ENCODE measurements at places on chromosomes 12 and 14.

- DNase-seq, result no peak
Observed at GRCh38 chr12:38732761-38733160, 172.6 kb downstream of the CPNE8 start.

DNA sequence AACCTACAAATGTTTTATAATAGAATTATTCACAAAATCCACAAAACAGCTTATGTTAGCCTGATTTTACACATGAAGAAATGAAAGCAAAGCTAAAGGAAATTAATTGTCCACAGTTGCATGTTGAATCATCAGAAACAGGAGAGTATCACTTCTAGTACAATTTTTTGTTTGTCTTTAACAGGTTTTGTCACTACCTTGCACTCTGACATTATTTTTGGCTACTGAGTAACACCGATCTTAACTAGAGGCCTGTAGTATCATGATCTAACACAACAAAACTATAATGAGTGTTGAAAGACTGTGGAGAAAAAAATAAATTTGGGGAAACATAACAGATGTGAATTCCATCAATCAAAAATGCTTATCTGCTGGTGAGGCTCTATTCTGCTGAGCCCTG, 60.1 kb downstream of the TAOK3 start:
- no peak for DNase-seq

GRCh38 chr12:108967869-108968540, 52.9 kb downstream of the SVOP start:
- DNase-seq, result no peak

GRCh38 chr14:57865066-57865402, 858 bp downstream of the SLC35F4 start:
- DNase-seq, result no peak

DNA sequence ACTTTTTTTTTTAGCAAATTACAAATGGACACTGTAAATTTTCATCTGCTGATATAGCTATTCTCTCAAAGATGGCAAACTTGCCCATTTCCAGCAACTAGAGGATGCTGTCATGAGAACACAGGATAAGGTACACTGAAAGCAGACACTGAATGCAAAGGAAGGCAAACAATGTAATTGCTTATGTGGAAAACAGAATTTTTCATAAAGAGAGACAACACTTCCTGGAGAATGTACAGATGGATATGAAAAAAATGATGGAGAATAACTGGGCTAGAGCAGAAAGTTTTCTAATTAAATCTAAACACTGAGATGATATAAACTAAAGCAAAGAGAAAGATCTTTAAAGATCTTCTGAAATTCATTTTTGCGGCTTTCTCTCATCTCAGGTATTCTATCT, 581 bp downstream of the CD69 start:
- DNase-seq, result no peak

DNA sequence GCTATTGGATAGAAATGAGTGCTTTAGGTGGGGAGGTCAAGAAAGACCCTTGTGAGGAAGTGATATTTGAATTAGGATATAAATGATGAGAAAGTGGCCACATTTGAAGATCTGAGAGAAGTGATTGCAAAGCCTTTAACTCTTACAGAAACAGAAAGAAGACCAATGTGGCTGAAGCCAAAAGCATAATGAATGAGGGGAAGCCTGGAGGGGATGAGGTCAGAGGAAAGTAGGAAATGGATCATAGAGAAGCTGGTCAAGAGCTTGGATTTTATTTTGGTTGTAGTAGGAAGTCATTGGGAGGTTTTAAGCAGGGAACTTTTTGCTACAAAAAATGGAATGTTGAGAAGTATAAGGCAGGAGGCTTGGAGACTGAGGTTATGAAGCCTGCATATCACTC, 3.5 kb upstream of the GYS2 start:
- no peak for DNase-seq

DNA sequence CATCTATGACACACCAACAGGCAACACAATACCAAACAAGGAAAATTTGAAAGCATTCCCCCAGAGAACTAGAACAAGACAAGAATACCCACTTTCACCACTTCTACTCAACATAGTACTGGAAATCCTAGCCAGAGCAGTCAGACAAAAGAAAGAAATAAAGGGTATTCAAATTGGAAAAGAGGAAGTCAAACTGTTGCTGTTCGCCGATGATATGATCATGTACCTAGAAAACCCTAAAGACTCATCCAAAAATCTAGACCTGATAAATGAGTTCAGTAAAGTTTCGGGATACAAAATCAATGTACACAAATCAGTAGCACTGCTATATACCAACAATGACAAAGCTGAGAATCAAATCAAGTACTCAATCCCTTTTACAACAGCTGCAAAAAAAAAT, 8.1 kb upstream of the ATL1 start:
- no peak for DNase-seq

DNA sequence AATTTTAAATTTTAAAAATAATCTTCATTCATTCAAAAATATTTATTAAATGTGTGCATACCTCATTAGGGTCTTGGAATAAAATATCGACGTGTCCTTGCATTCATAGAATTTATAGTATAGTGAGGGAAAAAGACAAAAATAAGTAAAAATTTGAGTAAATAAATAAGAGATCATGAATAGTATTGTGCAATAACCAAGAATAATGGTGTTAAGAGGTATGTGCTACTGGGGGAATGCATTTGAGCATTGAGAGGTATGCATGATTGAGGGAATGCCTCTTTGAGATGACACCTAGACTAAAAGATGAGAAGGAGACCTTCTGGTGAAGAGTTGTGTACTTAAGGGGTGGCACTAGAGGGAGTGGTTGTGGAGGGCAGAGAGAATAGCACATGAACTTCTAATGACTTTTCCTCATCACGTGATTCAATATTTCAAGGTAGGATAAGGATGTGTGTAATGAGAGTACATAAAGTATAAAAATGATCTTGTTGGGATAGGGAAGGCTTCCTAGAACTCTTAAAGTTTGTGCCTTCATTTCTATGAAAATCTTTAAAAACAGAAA, 18.8 kb upstream of the CATSPERB start:
- DNase-seq, result no peak

- no peak for DNase-seq
Observed at GRCh38 chr12:120231316-120232011, 30.6 kb upstream of the RPLP0 start.

- DNase-seq, result no peak
Observed at GRCh38 chr14:74505831-74506230, 12.3 kb downstream of the ISCA2 start.

DNA sequence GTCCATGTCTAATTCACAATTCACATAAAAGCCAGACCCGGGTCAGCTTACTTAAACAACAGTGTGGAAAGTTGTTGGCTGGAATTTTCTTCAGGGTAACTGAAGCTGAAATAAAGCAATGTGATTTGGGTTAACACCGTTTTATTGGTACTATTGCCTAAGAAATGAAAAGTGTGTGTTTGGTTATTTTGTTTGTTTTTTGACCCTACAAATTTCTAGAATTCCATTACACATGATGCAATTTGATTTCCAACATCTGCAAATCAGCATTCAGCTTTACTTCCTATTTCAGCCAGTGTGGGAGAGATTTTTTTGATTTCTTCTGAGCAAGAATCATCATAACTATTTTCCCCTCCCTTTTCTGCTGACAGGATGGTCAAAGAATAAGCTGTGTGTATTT, 45.7 kb upstream of the CLMN start:
- DNase-seq, result no peak

- no peak for DNase-seq
Observed at GRCh38 chr14:92797935-92798653, 4.0 kb downstream of the GOLGA5 start.

- DNase-seq, result no peak
Observed at GRCh38 chr12:52566847-52567291, 6.8 kb downstream of the KRT74 start.

GRCh38 chr14:61285364-61285763, 4.2 kb upstream of the TMEM30B start:
- DNase-seq, result no peak

DNA sequence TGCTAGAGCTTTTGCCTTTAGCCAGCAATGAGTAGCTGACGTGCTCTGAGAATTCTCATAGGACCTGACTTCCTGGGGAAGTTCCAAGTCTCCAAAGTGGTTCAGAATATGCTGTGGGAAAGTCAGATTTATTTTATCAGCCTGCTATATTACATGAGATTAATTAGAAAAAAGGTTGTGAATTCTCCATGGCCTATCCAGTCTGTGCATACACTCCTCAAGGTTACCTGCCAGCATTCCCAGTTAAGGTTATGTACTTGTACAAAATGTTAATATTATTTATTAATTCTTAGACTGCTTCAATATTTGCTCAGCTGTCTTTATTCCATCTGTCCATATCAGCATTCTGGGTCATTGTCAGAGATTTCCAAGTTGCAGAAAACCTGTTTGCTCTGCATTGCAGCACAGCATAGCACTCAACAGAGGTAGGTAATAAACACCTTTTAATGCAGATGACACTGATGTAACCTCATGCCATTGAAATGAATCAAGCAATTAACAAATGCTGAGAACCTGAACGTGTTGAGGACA, 2.7 kb upstream of the SEL1L start:
- DNase-seq, result no peak

GRCh38 chr12:45503899-45504298, 225.6 kb upstream of the ARID2 start:
- no peak for DNase-seq

- no peak for DNase-seq
Observed at GRCh38 chr12:121465921-121466793, 66.2 kb downstream of the RNF34 start.

GRCh38 chr12:13368971-13369370, 172.4 kb downstream of the EMP1 start:
- no peak for DNase-seq

GRCh38 chr14:62645649-62646048, 399.6 kb downstream of the KCNH5 start:
- DNase-seq, result no peak

DNA sequence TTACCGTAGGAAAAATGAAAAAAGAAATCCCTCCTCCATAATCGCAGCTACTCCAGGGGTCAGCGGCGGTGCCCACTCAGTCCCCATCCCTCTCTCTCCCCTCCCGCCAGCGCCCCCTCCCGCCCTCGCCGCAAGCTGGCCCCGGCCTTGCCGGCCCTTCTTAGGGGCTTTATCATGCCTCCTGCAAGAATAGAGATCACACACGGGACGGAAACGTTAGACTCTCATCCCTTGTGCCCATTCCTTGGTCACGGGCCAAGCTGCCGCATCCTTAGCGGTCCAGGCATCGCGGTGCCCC, 692 bp upstream of the COX14 start:
- DNase-seq, result no peak

DNA sequence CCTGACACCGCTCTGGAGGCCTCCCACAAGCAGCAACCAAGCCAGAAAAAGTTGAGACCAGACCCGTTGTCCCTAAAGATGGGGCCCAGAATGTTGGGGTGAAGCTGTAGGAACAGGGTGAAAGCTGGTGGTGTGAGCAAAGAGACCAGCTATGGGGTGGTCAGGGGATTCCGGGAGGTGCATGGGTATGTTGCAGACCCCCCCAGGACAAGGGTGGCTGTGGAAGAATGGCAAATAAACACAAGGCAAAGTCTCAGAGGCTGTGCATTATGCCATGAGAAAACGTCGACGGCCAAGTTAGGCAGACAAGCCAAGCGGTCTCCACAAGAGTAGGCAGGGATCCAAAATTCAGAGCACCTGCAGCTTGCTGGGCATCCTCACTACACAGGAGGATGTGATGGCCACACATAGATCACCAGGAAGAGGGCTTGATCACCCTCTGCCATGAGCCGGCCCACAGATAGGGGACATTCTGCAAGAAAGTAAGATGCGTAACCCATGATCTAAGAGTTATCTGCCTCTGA, 58.8 kb upstream of the KCNA1 start:
- no peak for DNase-seq

- DNase-seq, result no peak
Observed at GRCh38 chr12:14906114-14906513, 20.5 kb upstream of the MGP start.

- no peak for DNase-seq
Observed at GRCh38 chr12:3651585-3652424, 101.1 kb downstream of the CRACR2A start.

GRCh38 chr12:45660330-45660729, 69.2 kb upstream of the ARID2 start:
- DNase-seq, result no peak

DNA sequence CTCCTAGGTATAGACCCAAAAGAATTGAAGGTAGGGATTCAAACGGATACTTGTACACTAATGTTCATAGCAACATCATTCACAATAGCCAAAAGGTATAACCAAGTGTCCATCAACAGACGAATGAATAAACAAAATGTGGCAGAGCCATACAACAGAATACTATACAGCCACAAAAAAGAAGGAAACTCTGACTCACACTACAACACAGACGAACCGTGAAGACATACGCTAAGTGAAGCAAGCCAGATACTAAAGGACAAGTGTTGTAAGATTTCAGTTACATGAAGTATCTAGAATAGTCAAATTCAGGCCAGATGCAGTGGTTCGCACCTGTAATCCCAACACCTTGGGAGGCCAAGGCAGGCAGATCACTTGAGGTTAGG, 19.1 kb downstream of the CAMKK2 start:
- no peak for DNase-seq

- no peak for DNase-seq
Observed at GRCh38 chr14:92458136-92459029, 55.2 kb upstream of the RIN3 start.

DNA sequence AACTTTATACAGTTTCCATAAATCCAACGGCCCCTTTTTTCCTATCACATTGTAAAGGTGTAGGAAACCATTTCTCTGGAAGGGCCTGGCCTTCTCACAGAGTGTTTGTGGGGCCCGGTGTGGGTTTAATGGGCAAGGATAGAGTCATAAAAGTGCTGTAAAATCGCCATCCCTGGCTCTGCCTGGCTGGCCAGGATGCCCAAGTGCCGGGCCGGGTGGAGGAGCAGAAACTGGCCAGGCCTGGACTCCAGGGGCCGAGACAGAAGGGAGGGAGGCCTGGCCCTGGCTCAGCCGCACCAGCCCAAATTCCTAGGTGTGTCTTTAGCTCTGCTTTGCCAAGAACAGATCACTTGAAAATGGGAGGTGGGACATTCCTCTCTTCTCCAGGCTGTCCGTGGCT, 77.1 kb upstream of the DICER1 start:
- no peak for DNase-seq

- no peak for DNase-seq
Observed at GRCh38 chr12:40451661-40452060, 226.9 kb downstream of the LRRK2 start.

- no peak for DNase-seq
Observed at GRCh38 chr12:131990066-131990979, 40.6 kb downstream of the EP400 start.

GRCh38 chr12:15417691-15418090, 95.4 kb downstream of the PTPRO start:
- no peak for DNase-seq

- DNase-seq, result no peak
Observed at GRCh38 chr14:28770630-28771029, 4.0 kb downstream of the FOXG1 start.

DNA sequence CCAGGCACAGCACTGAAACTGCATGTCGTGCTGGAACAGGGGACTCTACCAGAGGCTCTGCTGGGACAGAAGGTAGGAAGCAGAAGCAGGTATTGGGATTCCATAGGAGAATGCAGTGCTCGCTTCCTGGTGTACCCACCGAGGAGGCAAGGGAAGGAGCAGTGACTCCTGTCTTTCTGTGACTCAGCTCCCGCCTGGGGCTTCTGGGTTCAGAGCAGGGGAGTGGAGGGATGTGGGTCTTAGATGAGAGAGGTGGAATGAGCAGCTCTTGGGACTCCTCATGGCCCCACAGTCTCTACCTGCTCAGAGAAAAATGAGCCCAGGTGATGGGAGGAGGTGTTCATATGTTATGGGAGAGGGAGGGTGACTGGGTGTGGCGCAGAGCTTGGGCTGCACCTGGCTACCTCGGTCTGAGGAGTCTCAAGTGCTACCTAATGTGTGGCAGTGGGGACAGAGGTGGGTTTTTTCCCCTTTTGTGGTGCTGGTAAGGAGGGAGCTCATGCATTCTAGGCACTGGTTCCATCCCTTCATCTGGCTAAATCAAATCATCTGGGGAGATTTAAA, 26.3 kb downstream of the WNT5B start:
- no peak for DNase-seq
